T follicular helper cell (primary cell): ENCODE measurements at places on chromosomes 3 and 15.
A peak's percentile ranks its signal among the peaks of the same experiment; 100 is the strongest.

- no peak for DNase-seq
These were observed 36.0 kb upstream of the C3orf70 start for GRCh38 chr3:185188816-185189215.

- no peak for DNase-seq
These were observed 44.0 kb upstream of the SEC22A start for GRCh38 chr3:123157598-123158287.

DNA sequence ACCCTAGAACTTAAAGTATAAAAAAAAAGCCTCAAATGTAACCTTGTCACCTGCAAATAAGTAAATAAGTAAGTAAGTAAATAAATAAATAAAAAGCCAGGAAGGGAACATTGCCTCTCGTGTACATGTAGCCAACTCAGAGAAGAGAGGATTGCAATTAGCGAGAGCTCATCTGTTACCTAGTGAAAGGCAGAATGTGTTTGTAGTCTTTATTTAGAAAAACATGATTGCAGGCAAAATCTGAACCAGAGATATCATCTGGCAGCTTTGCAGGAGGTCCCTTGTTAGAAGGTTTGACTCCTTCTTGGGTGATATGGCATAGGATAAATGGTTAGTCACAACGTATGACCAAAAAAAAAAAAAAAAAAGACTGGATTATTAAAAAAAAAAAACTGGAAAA lies 71.6 kb upstream of the SYN2 start:
- DNase-seq, result no peak

DNA sequence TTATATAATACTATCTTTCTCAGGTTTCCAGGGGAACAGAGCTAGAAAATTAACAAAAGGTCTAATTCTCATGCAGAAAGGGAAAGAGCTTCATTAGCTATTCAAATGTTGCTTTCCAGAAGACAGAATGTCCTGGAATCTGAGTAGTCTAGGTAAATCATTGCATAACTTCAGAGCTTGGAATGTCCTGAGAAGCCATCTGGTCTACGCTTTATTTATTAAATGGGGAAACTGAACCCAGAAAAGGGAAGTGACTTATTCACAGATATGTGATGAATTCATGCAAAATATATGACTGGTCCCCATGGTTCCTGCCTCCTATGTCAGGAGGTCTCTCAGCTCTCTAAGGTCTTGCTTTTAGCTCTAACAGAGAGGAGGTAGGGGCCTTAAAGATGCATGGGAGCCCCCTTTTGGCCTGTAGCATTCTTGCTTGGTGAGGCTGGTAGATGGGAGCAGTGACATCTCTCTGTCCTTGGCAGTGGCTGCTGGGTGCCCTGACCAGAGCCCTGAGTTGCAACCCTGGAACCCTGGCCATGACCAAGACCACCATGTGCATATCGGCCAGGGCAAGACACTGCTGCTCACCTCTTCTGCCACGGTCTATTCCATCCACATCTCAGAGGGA lies 99.2 kb downstream of the CEMIP start:
- DNase-seq, result no peak

GRCh38 chr3:15460891-15461531 lies 33.6 kb downstream of the EAF1 start:
- no peak for DNase-seq

- DNase-seq, result no peak
These were observed 20.2 kb upstream of the TMEM41A start for GRCh38 chr3:185519021-185519420.

GRCh38 chr15:34161329-34161963 lies 48.5 kb downstream of the KATNBL1 start:
- no peak for DNase-seq

DNA sequence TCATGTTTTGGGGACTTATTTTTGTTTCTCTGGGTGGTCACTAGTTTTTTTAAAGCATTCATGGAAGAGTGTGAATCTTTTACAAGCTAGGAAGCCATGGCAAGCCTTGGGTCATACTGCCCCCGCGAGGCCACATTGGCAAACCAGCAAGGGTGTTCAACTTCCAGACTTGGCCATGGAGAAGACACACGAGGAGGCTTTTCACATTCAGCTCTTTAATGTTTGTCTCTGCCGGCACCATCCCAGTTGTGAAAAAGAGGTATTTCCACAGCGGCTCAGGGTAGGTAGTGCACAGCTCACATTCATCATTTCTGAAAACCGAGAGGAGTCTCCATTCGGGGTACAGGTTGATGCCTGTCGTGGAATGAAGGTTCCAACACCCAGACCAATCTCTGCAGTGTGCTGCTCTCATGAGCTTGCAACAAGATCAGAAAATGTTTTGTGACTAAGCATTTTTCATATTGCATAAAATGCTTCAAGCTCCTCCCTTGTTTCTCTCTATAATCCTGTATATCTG lies 7.7 kb downstream of the CCR5 start:
- peak; percentile 28 for DNase-seq

GRCh38 chr3:28349469-28350000 lies 911 bp upstream of the AZI2 start:
- no peak for DNase-seq

DNA sequence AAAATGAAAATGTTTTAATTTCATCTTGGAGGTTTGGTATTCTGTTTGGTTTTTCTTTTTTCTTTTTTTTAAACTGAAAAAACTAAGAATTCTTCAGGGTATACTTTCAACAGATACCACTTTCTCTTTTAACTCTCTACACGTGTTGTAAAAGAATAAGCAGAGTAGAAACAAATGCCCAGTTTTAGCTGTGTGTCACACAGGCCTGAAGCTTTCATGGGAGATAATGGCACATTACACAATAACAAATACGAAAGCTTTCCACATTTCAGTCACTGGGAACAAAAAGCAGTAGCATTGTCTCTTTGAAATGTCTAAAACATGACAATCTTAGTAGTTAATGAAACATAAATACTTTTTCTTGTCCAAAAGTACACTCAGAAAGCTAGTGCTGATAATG lies 818.5 kb downstream of the TBL1XR1 start:
- DNase-seq, result no peak

- no peak for DNase-seq
These were observed 11.9 kb downstream of the OXSM start for GRCh38 chr3:25801786-25802185.

- no peak for DNase-seq
These were observed 68.1 kb downstream of the MYH15 start for GRCh38 chr3:108442281-108442680.

DNA sequence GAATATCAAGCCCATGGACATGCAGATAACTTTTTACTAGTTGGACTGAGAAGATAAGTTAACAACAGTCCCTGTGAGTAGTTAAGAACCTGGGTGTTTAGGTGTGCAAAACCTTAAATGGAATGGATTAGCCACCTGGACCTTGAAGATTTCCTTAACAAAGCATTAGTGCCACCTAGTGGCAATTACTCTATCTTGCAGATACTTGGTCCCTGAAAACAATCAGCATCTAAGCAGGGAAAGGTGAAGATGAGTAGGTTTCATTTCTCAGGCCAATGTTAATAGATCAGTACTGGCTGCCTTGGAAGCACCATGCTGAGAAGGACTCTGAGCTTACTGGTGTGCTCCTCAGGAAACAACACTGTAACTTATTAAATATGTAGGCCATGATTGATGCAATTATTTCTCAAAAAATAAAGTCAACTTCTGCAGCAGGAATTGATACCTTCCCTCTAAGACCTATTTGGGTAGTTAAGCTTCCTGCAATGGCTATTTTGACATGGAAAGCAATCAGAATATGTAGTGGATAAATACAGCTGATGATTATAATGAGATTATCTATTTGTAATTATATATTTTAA lies 329.4 kb downstream of the TBC1D5 start:
- DNase-seq, result no peak

DNA sequence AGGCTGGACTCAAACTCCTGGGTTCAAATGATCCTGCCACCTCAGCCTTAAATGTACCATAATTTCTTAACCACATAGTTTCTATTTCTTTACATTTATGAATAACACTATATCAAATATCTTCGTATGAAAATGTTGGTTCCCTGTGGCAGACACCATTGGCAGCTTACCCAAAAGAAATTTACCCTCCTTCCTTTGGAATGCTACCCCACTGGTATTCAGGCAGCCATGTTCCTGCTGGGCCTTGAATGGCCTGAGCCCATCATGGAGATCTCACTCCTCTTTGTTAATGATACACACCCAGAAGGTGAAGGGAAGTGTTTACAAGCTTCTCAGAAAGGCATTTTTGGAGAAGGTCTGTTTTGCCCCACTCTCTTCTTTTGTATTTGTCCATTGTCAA lies 94.3 kb upstream of the RNF7 start:
- DNase-seq, result no peak

DNA sequence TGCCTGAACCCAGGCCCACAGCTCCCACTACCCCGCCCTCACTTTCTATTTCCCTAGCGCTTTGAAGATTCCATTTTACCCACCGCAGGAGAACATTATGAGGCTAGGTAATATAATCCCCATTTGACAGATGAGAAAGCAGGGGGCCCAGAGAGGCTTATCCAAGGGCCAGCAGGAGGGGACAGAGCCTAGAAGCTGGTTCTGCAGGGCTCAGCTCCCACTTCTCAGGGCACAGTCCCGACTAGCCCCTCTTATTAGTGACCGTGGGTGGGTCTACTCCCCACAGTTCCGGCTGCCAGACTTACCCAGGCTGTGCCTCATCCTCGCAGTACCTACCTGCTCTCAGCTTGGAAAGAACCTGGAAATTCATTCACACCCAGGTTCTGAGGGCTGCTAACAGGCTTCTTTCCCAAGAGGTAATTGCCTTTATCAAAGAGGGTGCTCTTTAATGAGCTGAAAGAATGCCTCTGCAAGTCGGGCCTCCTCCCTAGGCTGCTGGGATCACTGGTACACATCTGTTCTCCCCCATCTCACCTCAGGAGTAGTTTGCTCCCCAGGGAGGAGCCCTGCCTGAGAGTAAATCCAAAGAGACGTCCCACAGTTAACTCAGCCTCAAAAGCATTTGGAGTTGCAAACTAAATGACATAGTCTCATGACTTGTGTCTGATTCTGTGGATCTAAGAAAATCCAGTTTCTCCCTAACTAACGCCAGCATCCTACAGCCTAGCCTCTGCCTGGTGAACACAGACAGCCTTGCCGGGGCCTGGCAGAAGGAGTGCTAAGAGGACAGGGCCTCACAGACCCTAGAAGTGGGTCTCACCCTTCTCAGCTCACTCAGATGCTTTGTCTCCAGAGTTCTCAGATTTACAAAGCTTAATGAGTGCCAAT lies 125.0 kb downstream of the CHSY1 start:
- no peak for DNase-seq

DNA sequence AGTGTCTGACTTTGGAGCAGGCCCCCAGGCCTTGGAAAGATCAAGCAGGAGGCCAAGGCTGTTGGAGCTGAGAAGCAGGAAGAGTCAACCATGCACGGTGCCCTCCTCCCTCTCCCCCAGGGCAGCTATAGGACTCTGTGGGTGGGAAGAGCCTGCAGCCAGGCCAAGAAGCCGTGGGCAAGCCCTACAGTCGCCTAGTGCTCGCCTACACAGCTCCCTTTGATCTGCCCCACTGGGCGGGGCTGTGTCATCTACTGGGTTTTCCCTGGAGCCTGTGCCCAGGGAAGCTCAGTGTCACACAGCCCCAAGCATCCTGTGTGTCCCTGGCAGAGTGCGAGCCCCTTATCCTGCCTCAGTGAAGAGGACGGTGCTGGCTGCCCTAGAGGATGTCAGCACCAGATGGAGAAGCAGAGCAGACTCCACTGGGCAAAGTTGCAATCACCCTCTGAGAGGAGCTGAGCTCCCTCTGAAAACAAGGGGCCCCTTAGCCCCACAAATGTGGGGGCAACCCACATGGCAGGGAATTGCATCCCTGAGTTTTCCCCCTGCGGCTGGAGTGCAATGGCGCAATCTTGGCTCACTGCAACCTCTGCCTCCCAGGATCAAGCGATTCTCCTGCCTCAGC lies 72.2 kb downstream of the KLF13 start:
- DNase-seq, result no peak

- DNase-seq, result peak; percentile 5
These were observed 68.7 kb downstream of the TRAK1 start for GRCh38 chr3:42159706-42160472.

DNA sequence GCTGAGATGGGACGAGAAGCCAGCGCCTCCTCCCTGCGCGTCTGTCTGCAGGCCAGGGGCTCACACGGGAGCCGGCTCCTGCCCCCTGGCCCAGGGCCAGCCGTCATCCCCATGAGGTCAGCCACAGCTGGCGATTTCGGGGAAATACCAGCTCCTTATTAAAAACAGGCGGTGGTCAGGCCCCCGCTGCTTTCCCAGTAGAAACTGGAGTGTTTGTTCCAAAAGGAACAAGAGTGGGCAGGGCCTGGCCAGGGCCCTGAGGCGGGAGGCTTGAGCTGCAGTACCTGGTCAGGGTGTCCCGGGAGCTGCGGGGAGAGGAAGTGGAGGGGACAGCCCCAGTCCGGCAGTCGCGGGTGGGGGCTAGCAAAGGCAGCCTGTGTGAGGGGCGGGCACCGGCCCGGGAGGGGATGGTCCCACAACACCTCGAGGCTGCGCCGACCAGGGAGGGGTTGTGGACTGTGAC lies 17.8 kb downstream of the MYL3 start:
- DNase-seq, result no peak

- DNase-seq, result no peak
These were observed 109.8 kb upstream of the TBC1D5 start for GRCh38 chr3:17852217-17852616.

DNA sequence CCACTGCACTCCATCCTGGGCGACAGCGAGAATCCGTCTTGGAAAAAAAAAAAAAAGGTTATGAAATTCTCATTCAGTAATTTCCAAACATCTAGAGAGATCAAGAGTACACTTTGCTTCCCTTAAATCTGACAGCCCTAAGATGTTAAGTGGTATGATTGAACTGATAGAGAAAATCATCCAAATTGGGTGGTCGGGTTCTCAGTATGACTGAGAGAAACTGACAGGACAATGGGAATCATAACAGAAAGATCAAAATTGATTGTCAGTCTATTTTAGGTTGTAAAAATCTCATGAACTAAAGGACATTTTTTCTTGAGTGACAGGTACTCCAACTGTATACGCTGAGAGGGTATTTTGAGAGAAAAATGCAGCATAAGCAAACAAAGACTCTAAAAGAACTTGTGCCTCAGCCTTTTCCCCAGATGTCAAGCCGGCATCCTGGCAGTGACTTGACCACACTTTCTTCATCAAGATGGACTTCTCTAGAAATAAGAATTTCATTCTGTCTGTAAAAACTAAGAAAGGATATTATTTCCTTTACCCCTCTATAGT lies 65.8 kb downstream of the MYO5A start:
- DNase-seq, result no peak

DNA sequence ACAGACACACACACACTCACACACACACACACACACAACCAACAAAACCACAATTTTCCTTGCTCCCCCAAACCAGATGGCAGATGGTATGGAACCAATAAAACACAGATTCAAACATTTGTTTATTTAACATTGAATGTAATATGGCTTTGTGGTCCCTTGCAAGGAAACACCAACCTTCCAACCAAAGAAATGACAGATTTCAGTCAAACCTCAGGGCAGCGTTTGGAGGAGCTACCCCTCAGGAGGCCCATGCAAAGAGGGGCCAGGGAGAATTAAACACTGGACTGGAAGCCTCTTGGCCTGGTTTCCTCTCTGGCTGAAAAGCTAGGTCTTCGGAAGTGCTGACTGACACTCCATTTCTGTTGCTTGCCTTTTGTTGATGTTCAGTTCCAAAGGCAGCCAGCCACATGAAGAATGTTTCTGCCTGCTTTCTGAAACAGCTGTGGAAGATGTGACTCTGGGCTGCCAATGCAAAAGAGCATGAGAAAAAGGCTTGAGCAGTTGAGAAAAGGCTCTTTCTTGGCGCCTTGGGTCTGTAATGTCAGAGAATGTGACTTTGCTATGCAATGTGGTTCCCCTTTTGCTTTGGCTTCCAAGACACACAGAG lies 296.1 kb downstream of the RPLP1 start:
- no peak for DNase-seq
